ENCODE measurements at places on chromosomes 1 and 21.

DNA sequence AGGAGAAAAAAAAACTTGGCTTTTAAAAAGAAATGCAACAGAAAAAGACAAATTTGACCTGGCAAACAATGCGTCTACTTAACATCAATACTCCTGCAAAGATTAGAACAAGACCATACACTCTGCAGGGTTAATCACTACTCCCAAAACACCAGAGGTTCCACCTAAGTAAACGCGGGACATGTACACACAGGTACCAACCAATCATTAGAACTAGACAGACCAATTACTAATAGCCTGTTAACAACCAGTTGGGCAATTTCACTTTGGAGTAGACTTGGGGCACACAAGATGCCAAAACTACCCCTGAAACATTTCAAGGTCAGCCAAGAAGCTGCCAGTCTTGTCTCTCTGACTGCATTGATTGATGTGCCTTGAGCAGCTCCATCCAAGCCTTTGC lies 125.8 kb downstream of the RRAGC start:
- H3K4me1 ChIP-seq: no peaks in the 10 kb centered on the region
- H3K27ac ChIP-seq: no peak overlapping the region
- H3K4me3 ChIP-seq: no peak overlapping the region
- no peak for DNase-seq

DNA sequence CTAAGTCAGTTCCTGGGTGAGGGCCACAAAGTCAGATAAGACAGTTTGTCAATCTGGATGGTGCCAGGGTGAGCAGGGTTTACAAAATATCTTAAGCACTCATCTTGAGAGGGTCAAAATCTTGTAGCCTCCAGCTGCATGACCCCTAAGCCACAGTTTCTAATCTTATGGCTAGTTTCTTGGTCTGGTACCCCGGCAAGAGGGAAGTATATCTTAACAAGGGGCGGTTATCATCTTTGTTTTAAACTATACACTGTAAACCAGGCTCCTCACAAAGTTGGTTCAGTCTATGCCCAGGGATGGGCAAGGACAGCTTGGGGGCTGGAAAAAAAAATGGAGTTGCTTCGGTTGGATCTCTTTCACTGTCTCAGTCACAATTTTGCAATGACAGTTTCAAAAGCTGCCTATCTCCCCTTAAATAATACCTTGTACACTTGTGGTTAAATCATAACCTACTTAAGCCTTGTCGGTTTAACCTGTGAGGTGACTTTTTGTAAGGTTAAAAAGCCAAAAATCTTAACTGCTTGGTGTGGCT lies 7.8 kb upstream of the CD46 start:
- no peaks in the 10 kb centered on the region for H3K36me3 ChIP-seq
- no peaks in the 10 kb centered on the region for H3K27me3 ChIP-seq
- H3K4me3 ChIP-seq: no peak overlapping the region
- DNase-seq: no peak

- DNase-seq: no peak
- H3K4me1 ChIP-seq: no peaks in the 10 kb centered on the region
- H3K27me3 ChIP-seq: no peaks in the 10 kb centered on the region
- no peak overlapping the region for H3K27ac ChIP-seq
- peaks cover 19% of the 10 kb centered on the region for H3K36me3 ChIP-seq
- no peak overlapping the region for H3K4me3 ChIP-seq
Measured at GRCh38 chr1:89104687-89105086, 21.2 kb downstream of the GBP2 start.

- no peaks in the 10 kb centered on the region for H3K4me1 ChIP-seq
- H3K27me3 ChIP-seq: no peaks in the 10 kb centered on the region
- H3K4me3 ChIP-seq: no peak overlapping the region
- H3K27ac ChIP-seq: no peak overlapping the region
Measured at GRCh38 chr1:242784084-242784483, 259.6 kb upstream of the PLD5 start.

DNA sequence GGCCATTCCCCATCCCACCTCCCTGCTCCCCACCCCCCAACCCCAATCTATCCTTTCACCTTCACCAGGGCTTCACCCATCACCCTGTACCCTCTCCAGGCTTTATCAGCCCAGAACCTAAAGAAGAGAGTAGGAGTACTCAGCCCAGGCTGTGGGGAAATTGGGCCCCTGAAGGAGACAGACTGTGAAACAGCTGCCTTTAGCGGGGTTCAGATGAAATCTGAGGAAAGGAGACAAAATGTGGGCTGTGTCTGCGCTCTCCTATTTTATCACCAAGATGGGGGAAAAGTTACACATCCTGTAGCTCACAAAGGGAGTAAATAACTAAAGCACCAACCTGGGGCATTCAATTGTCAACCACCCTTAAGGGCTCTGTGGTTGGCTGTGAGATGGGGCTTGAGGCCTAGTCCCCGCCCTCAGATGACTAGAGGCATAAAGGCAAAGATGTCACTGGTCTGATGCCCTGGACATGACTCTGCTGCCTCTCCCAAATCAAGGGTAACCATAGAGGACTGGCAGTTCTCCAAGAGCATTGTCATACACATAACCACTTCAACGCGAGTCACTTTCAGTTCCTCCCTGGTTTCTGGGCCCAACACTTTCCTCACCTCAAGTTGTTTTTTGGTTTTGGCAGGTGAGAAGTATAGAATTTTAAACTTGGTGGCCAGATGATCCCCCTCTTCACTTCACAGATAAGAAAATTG lies 30.0 kb downstream of the SLC27A3 start:
- no peak overlapping the region for H3K4me3 ChIP-seq
- no peak for DNase-seq
- H3K27me3 ChIP-seq: no peaks in the 10 kb centered on the region
- H3K36me3 ChIP-seq: peaks cover 5% of the 10 kb centered on the region
- no peaks in the 10 kb centered on the region for H3K4me1 ChIP-seq
- peak overlapping the region; percentile 56 for H3K27ac ChIP-seq

DNA sequence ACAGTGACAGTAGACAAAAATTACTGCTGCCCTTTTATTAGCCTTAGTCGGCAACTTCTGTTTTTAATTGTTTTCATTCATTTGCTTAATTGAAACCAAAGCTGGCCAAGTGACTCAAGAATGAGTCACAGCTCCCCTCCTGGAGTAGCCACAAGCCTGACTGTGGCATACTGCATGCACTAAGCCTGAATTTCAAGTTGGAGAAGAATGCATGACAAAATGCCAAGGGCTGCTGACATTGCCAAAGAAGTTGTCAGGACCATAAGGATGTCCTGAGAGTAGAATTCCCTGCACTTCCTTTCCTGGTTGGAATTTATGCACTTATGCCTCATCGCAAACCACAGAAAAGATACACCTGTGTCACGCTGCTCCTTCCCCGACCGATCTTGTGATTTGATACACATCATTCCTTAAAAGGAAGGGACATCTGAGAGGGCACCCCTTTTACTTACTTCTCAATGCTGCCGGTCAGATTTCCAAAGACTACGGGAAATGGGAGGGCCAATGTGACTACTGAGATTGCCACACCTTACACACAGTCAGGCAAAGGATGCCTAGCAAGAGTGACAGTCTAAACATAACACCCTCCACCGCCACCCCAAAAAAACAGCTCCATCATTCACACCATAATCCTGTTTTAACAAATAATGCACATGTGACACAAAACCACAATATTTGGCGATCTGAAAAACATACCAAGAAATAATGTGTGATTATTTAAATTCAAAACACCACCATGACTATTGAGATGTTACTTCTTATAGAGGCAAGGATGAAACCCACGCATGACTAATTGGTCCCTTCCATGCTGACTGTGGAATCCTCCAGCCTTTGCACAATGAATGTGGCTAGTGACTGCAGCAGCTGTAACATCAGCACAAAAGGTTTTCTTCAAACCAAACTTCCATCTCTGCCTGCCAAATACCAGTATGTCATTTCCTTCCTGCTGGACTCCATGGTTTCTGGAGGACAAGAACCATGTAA lies 28.2 kb downstream of the VAV3 start:
- H3K27ac ChIP-seq: peak overlapping the region; percentile 52
- H3K27me3 ChIP-seq: no peaks in the 10 kb centered on the region
- peaks cover 11% of the 10 kb centered on the region for H3K4me1 ChIP-seq
- DNase-seq: peak; percentile 75
- no peaks in the 10 kb centered on the region for H3K36me3 ChIP-seq
- H3K4me3 ChIP-seq: peak overlapping the region; percentile 7

DNA sequence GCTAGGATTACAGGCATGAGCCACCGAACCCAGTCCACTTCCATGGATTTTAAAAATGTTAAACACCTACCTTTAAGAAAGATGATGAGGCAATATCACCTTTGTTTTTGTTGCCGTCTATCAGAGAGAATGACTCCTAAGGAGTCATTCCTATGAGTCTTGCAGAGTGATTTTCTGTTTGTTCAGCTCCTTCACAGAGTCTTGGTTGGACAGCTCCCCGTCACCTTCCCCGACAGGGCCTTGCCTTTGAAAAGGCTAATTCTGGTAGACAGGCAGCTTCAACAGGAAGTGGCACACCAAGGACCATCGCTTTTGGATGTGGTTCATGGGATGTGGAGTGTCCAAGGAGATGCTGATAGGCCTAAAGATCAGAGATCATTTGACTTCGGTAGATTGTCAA lies 17.5 kb downstream of the ZBTB18 start:
- H3K4me1 ChIP-seq: no peaks in the 10 kb centered on the region
- no peak for DNase-seq
- no peaks in the 10 kb centered on the region for H3K36me3 ChIP-seq
- H3K4me3 ChIP-seq: no peak overlapping the region
- H3K27ac ChIP-seq: no peak overlapping the region
- no peaks in the 10 kb centered on the region for H3K27me3 ChIP-seq

- no peak overlapping the region for H3K27ac ChIP-seq
- DNase-seq: no peak
- H3K4me3 ChIP-seq: no peak overlapping the region
Measured at GRCh38 chr1:233094269-233094668, 143.9 kb downstream of the NTPCR start.

GRCh38 chr1:183417772-183418491 lies at the start of gene NMNAT2:
NMNAT2 (minus strand) TSS chr1:183418380; CDS start chr1:183418267, 113 bp downstream.
- H3K27me3 ChIP-seq: no peaks in the 10 kb centered on the region
- no peak for DNase-seq
- H3K36me3 ChIP-seq: no peaks in the 10 kb centered on the region

- no peaks in the 10 kb centered on the region for H3K27me3 ChIP-seq
- no peaks in the 10 kb centered on the region for H3K36me3 ChIP-seq
- no peak for DNase-seq
- no peak overlapping the region for H3K4me3 ChIP-seq
- no peaks in the 10 kb centered on the region for H3K4me1 ChIP-seq
Measured at GRCh38 chr1:230743899-230744298, 3.3 kb upstream of the CAPN9 start.

DNA sequence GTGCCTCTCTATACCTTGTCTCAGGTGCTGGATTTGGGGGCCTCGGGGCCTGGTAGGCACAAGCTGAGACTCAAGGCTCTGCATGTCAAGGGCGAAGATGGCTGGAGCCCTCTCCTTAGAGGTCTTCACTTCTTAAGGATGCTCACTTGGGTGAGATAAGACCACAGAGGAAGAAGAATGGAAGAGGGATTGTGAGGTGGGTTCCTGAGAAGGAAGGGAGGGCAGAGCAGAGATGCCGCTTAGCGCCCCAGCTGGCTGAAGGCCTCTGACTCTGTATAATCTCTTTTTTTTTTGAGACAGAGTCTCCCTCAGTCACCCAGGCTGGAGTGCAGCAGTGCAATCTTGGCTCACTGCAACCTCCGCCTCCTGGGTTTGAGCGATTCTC lies 32.2 kb downstream of the SOX13 start:
- H3K27me3 ChIP-seq: no peaks in the 10 kb centered on the region
- no peak for DNase-seq
- peaks cover 14% of the 10 kb centered on the region for H3K4me1 ChIP-seq
- H3K36me3 ChIP-seq: no peaks in the 10 kb centered on the region
- peak overlapping the region; percentile 75 for H3K27ac ChIP-seq

DNA sequence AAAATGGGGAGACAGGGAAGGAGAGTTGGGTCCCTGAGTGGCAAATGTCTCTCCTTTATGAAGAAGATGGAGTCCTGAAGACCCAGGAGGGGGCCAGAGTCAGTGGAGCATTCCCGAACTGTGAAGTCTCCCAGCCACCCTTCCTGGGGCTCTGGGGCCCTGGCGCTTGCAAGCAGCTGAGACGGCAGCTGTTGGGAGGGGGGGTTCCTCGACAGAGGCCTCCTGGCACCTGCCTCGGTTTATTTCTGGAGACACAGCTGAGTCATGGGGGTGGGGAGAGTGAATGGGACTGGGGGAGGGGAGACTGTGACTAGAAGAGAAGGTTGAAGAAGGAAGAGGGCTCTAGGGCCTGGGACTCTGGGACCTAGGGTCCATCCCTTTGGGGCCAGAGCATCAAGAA lies 14.0 kb downstream of the NES start:
- no peaks in the 10 kb centered on the region for H3K27me3 ChIP-seq
- peaks cover 44% of the 10 kb centered on the region for H3K4me1 ChIP-seq
- no peak overlapping the region for H3K4me3 ChIP-seq

- no peak overlapping the region for H3K27ac ChIP-seq
- H3K4me3 ChIP-seq: no peak overlapping the region
- no peaks in the 10 kb centered on the region for H3K4me1 ChIP-seq
- no peaks in the 10 kb centered on the region for H3K27me3 ChIP-seq
- no peak for DNase-seq
Measured at GRCh38 chr1:26907071-26907917, 6.5 kb downstream of the NR0B2 start.

- no peak overlapping the region for H3K4me3 ChIP-seq
- no peak overlapping the region for H3K27ac ChIP-seq
- no peak for DNase-seq
- H3K27me3 ChIP-seq: no peaks in the 10 kb centered on the region
- no peaks in the 10 kb centered on the region for H3K4me1 ChIP-seq
Measured at GRCh38 chr1:208564466-208564865, 320.3 kb upstream of the PLXNA2 start.
